ENCODE measurements at places on chromosomes 6 and 20. TPM values are rescaled to one million over a fixed set of nuclear protein-coding genes. Genes with fewer than 3 reads are reported as not detected.

Gene GFOD1
- total RNA-seq, result 9.6 TPM

Gene NCR2
- total RNA-seq, result not detected

Gene CD93
- 4.8 TPM for total RNA-seq

Gene JAG1
- total RNA-seq, result 4.3 TPM
